ENCODE measurements at places on chromosomes 5 and 9.
A peak's percentile ranks its signal among the peaks of the same experiment; 100 is the strongest.

- no peak for DNase-seq
Measured at GRCh38 chr5:139268364-139269202, 25.0 kb upstream of the MATR3 start.

DNA sequence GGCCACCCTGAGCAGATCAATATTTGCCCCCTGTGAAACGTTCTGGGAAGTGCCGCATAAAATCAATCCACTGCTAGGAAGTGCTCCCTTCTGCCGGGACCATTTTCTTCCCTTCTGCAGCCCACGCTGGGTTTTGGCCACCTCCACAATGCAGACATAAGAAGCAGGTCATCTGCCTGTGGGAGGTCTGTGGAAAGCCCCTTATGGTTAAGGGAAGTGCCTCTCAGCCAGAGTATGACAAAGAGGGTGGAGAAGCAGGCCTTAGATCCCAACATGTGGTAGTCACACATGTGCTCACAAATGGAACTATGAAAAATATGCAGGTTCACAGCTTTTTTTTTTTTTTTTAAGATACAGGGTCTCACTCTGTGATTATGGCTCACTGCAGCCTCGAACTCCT lies 82.8 kb downstream of the SLC1A3 start:
- peak; percentile 77 for DNase-seq

DNA sequence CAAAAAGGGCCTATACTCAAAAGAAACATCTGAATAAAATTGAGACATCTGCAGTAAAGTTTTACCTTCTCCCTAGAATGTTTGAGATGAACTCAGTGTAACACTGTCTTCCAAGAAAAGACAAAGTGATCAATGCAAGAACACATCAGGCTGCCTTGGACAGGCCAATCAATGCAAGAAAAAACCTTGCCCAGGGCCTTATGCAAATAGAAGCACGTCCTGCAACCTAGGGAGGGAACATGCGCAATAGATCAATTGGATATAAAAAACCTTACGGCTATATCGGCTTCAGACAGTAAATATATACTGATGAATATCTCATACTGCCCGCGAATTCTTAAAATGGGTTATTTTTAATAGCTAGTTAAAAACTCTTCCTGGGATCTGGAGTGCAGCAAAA lies 66.4 kb upstream of the POU5F2 start:
- DNase-seq: no peak

- DNase-seq: no peak
Measured at GRCh38 chr5:1264211-1264610, 30.7 kb downstream of the TERT start.

- peak; percentile 40 for DNase-seq
Measured at GRCh38 chr5:32928761-32929160, 217.6 kb downstream of the NPR3 start.

GRCh38 chr5:178117923-178118701 lies 4.8 kb downstream of the N4BP3 start:
- no peak for DNase-seq

Data from fibroblast of lung (primary cell).